ENCODE measurements at places on chromosomes 2 and 18. TPM values are rescaled to one million over a fixed set of nuclear protein-coding genes. Genes with fewer than 3 reads are reported as not detected.
A peak's percentile ranks its signal among the peaks of the same experiment; 100 is the strongest.

GRCh38 chr2:151904807-151905206 lies 76.6 kb upstream of the ARL5A start:
- DNase-seq = no peak

- no peak for DNase-seq
Observed at GRCh38 chr2:181253438-181253837, 203.7 kb upstream of the ITGA4 start.

- DNase-seq = peak; percentile 68
Observed at GRCh38 chr2:73952499-73953446, 26.1 kb downstream of the DGUOK start.

DNA sequence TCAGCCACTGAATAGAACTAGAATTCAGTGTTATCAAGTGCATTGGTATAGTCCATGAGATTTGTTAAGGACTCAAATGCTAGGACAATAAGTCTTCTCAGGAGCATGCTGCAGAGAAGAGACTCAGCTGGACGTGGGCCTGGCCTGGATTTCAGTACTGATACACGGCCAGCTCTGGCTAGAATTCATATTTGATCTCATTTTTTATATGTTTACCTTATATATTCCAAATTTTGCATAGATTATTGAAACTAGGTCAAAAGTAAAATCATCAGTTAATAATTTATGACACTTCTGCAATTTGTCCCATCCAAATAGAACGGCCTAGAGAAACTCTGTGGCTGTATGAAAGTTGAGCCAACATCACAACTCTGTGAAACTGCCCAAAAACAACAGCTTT lies 262.0 kb downstream of the DLGAP1 start:
- no peak for DNase-seq

GRCh38 chr2:162475661-162476060 lies 131.7 kb downstream of the GCA start:
- DNase-seq = no peak

DNA sequence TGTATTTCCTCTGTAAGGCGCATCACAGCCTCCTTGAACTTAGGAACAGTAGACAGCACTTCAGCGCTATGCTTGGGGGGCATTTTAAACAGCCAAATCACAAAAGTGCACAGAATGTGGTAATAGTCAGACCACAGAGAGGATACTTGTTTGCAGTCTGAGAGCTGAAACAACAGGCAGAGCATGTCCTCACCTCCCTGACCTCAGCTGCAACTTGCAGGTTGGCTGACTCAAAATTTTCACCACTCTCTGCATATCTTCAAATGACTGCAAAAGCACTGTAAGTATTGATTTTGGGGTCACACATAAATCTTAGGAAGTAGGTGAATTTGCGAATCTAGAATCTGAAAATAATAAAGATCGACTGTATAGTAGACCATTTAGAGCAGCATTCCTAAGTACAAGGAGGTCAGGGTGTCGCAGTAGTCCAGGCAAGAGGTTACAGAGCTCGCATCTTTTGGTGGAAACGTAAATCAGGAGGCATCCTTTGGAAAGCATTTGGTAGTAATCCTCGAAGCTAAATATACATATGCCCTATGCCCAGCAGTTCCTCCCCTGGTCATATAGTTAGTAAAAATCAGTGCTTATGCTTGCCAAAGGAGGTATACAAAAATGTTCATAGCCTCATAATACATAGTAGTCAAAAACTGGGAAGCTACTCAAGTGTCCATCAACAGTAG lies 108.2 kb upstream of the MYCN start:
- DNase-seq = no peak

- DNase-seq = no peak
Observed at GRCh38 chr2:227765788-227766372, 20.2 kb downstream of the SCYGR8 start.

GRCh38 chr2:70321370-70321769 lies 19.5 kb upstream of the FAM136A start:
- no peak for DNase-seq

- peak; percentile 15 for DNase-seq
Observed at GRCh38 chr2:60479226-60480088, 74.0 kb downstream of the BCL11A start.

DNA sequence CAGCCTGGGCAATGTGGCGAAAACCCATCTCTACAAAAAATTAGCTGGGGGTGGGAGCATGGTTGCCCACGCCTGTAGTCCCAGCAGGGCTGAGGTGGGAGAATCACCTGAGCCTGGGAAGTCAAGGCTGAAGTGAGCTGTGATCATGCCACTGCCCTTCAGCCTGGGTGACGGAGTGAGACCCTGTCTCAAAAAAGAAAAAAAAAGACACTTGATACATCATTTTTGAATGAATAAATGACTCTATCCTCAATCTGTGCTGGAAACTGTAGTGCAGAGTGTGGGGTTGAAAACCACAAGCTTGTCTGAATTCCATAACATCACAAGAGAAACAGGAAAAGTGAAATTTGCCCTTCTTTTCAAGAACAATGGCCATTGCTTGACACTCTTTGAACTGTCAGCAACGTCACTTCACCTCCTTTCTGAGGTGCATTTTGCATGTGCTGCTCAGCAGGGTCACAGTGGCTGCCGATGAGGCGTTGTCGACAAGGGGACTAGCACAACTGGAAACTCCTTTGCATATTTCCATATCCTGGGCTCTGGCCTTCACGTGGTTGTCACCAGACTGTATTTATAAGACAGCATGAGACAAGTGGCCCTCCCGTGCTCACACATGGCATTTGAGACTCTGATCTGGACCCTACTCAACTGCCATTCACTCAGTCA lies 54.2 kb downstream of the DDX1 start:
- DNase-seq = no peak

DNA sequence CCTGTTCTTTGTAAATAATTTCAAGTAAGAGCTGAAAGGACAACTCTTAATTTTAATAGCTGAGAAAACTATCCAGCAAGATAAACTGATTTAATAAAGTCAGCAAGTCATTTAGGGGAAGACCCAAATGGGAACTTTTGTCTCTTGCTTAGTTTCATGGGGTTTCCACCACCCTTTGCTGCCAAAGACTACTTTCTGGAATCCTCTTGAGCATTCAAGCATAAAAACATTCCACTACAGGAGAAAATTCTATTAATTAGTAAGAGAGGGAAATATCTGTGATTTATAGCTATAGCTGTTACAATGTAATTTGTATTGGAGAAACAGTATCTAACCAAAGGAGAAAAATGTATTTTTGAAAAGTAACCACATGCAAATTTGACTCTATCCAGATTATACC lies 20.6 kb downstream of the EFEMP1 start:
- no peak for DNase-seq

DNA sequence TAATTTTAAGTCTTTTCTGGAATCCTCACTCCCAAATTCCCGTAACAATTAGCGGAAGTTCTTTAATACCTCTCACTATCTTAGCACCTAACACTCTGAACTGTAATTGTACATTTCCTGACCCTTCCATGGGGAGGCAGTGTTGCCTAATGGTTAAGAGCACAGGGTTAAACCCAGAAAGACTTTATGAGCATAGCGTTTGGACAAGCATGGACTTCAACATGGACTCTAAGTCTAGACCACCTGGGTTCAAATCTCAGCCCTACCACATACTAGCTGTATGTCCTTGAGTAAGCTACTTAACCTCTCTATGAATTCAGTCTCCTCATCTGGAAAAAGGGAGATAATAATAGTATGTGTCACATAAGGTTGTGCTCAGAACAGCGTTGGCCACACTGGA lies 13.0 kb downstream of the ANTXR1 start:
- DNase-seq = peak; percentile 86

- DNase-seq = peak; percentile 16
Observed at GRCh38 chr2:13121096-13121495, 404.4 kb downstream of the TRIB2 start.

GRCh38 chr18:2856547-2857170 lies 9.9 kb downstream of the EMILIN2 start:
- no peak for DNase-seq

DNA sequence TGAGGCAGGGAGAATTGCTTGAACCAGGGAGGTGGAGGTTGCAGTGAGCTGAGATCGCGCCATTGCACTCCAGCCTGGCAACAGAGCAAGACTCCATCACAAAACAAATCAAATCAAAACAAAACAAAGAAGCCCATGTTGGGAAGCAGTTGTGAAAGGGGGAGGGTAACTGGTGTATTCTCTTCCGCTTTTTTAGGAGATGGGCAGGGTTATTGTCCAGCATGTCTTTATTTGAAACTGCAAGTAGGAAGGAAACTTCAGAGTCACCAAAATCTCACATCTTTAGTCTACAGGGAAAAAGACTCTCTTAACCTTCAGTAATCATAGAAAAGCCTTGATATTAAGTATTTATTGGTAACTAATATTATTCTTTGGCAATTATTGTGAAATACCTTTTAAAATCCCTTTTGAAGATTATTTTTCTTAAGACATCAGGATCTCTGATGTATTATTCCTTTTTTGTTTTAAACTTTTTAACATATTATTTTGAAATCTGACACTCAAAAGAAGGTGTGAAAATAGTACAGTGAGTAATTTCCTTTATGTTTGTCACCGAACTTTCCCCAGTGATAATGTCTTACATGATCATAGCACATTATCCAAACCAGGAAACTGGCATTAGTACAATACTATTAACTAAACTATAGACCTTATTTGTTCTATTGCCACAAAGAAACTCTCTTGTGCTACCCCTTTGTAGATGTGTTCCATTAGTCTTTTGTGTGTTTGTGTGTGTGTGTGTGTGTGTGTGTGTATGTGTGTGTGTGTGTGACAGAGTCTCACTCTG lies 84.3 kb upstream of the LTBP1 start:
- no peak for DNase-seq

GRCh38 chr2:190979906-190980629 lies 33.9 kb downstream of the STAT1 start:
- no peak for DNase-seq

DNA sequence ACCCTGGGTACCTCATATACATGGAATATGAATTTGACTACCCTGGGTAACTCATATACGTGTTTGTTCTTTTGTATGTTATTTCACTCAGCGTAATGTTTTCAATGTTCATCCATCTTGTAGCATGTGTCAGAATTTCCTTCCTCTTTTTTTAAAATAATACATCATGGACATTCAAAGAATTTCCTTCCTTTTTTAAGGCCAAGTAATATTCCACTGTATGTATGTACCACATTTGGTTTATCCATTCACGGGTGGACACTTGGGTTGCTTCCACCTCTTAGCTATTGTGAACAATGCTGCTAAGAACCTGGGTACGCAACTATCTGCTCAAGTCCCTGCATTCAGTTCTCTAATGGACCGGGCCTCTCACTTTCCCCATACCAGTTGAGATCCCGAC lies 40.3 kb downstream of the FAM178B start:
- DNase-seq = no peak

DNA sequence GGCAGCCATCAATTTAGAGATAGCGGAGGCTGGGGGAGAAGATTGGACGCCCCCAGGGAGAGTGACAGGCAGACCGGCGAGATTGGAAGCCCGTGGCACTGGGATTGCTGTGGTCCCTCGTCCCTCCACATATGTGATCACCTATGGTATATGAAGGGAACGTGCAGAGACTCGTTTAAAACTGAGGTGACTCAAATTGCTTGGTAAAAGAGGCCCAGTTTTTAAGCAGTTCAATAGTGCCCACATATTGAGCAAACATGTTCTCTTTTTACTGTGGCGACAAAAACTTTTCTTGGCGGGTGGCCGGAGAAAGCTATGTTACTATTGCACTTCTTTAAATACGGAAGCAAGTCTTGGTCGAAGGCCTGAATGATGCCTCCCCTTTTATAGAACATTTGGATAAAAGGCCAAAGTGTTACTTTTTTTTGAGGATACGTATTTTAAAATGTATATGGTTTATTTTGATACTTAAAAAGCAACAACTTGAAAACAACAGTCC lies 9.1 kb downstream of the B3GNT2 start:
- DNase-seq = no peak

- DNase-seq = no peak
Observed at GRCh38 chr2:205872716-205873115, 190.4 kb downstream of the NRP2 start.

DNA sequence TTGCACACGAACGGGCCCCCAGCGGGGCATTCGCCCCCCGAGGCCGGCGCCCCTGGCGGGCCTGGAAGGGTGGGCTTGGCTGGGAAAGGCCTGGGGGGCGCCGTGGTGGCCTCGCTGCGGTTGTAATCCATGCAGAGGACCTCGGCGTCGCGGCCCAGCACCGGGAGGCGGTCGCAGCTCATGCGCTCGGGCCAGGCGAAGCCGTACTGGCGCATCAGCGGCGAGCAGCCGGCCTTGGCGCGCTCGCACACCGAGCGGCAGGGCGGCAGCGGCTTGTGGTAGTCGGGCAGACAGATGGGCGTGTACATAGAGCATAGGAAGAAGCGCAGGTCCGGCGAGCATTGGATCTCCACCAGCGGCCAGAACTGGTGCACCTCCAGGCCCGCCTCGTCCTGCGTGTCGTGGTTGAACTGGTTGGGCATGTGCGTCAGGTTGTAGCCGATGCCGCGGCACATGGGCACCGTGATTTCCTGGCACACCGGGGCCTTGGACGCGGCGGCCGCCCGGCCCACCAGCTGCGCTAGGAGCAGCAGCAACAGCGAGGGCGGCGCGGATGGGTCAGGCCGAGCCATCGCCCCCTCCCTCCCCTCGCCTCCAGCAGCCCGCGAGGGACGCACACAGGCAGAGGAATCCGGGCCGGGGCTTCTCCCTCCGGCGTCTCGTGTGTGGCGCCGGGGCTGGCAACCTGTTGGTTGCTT lies 1.4 kb downstream of the FZD5 start:
- DNase-seq = no peak

DNA sequence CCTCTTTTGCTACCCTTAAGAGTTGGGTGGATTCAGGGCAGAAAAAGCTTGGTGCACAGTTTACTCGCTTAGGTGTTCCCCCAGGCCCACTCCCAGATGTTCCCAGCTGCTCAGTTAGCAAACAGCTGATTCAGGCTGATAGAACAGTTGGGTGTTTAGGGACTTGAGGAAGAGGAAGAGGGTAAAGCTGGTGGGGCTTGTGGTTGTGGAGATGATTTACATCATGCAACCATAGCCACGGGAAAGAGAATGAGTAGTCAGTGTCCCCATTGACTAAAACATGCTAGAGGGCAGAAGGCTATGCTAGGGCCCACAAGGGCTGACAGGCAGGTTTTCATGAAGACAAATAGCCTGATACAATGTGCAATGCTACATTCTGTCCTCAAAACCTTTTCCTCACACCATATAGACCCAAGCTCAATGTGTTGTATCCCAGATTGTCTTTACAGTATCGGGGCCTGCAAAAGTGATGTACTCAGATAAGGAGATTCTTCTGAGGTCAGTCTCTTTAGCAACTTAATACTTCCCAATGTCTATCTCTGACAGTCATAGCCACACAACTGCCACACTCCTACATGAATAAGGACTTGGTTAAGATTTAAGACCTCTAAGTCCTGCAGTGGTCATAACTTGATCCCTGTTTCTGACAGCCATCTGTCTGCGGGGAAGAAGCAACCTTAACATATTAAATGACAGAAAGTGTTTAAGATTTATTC lies 15.6 kb downstream of the COLEC12 start:
- DNase-seq = no peak

GRCh38 chr2:12005886-12006681 lies 259.7 kb downstream of the LPIN1 start:
- no peak for DNase-seq

- no peak for DNase-seq
Observed at GRCh38 chr2:129861666-129862288, 117.7 kb upstream of the RAB6C start.

ATP6V1B1 gene
- 2.5 TPM for total RNA-seq

GPR39 gene
- total RNA-seq = 0.32 TPM

NDC80 gene
- total RNA-seq = 27.7 TPM

HAAO gene
- total RNA-seq = not detected

SCYGR4 gene
- total RNA-seq = not detected

CYP26B1 gene
- 1.8 TPM for total RNA-seq

CCDC141 gene
- 0.13 TPM for total RNA-seq

HDLBP gene
- 582 TPM for total RNA-seq

CAPN14 gene
- 0.24 TPM for total RNA-seq

SH3RF3 gene
- 0.35 TPM for total RNA-seq

VRK2 gene
- total RNA-seq = 36.3 TPM
